PC-3 (cell line): ENCODE measurements at places on chromosomes 11 and 22. TPM values are rescaled to one million over a fixed set of nuclear protein-coding genes. Genes with fewer than 3 reads are reported as not detected.
A peak's percentile ranks its signal among the peaks of the same experiment; 100 is the strongest.

Gene FOSL1
- total RNA-seq: 656 and 851 TPM in 2 replicates

Gene OR8G1
- total RNA-seq: not detected in 2 replicates

Gene LBHD1
- total RNA-seq: 4.7 and 9.7 TPM in 2 replicates

DNA sequence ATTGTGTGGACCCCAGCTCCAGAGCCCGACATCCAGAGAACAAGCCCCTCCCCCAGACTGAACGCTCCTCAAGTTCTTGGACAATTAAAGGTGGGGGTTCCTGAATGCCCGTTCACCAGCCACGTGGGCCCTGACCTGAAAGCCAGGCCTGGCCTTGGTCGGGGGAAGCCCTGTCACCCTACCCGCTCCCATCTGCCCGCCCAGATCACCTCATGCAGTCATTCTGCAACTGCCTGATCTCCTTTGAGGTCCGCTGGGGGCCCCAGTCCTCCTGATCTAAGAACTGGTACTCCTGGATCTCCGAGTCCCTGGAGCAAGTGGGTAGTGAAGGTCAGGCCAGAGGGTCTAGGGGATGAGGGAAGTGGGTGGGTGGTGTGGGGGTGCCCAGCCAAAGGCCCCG lies 9.1 kb upstream of the NAALADL1 start:
- no peaks in the 10 kb centered on the region for H3K27me3 ChIP-seq
- DNase-seq: no peak
- no peaks in the 10 kb centered on the region for H3K36me3 ChIP-seq
- no peak overlapping the region for H3K4me3 ChIP-seq
- no peaks in the 10 kb centered on the region for H3K4me1 ChIP-seq

DNA sequence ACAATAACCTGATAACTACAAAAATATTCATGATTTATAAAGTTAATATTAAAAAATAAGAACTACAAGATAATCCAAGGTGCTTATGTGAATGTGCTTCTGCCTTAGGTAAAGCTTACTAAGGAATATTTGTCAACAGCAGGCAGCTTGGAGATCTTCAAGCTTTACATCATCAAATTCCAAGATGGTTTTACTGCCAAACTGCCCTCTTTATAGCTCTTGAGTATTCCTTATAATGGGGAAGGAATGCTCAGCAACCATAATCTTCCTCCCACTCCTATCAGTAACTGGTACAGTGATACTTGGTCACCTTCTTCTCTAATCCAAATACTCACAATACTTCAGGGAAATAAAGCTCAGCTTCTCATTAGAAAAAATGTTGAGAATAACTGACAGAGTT lies 30.1 kb downstream of the SBF2 start:
- no peaks in the 10 kb centered on the region for H3K27me3 ChIP-seq
- no peak overlapping the region for H3K27ac ChIP-seq
- H3K36me3 ChIP-seq: no peaks in the 10 kb centered on the region
- peak; percentile 34 for DNase-seq

DNA sequence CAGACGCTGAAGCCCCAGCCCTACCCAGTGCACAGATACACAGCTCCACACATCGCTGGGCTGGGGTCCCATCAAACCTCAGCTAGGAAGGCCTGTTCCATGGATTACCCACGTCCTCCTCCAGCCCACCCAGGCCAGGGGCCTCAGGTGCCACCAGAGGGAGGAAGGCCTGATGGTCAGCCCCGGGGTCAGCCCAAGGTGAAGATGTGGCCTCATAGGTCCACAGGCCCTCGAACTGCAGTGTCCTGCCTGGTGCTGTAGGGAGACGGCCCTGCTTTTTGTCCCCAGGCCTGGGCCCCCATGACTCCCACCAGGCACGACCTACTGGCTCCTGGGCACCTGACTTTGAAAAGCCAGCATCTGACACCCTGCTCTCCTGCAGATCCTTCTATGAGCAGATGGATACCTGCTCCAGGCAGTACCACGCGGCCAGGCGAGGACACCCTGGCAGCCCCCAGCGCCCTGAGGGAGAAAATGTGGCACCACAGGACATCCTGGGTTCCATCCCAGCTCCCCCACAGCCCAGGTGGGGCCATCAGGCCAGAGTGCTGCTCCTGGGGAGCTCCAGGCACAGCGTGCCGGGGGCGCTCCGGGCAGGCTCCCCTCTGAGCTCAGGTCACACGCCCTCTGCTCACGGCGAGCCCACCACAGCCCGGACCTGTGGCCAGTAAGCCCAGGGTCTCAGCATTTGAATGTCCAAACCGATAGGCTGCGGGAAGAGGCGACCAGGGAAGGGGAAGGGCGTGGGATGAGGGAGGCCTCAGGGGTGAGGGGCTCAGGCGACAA lies 15.8 kb upstream of the MOB2 start:
- H3K36me3 ChIP-seq: no peaks in the 10 kb centered on the region
- H3K27me3 ChIP-seq: no peaks in the 10 kb centered on the region
- no peak for DNase-seq

- no peaks in the 10 kb centered on the region for H3K27me3 ChIP-seq
- H3K4me3 ChIP-seq: no peak overlapping the region
- H3K4me1 ChIP-seq: no peaks in the 10 kb centered on the region
- no peaks in the 10 kb centered on the region for H3K36me3 ChIP-seq
- no peak for DNase-seq
Observed at GRCh38 chr11:45217991-45218390, 68.2 kb downstream of the SYT13 start.

- DNase-seq: no peak
- no peaks in the 10 kb centered on the region for H3K4me1 ChIP-seq
- H3K36me3 ChIP-seq: peaks cover 4% of the 10 kb centered on the region; the same call in 1 of the 2 replicates
- no peak overlapping the region for H3K4me3 ChIP-seq
Observed at GRCh38 chr11:72350752-72351151, 83.6 kb downstream of the CLPB start.
